Effector memory CD4-positive, alpha-beta T cell (primary cell): ENCODE measurements at places on chromosomes 6 and 20.

GRCh38 chr20:62030834-62031434 lies 34.7 kb downstream of the TAF4 start:
- H3K27ac ChIP-seq: peak overlapping the region; percentile 54
- no peak for DNase-seq
- H3K27me3 ChIP-seq: no peaks in the 10 kb centered on the region
- H3K4me3 ChIP-seq: peak overlapping the region; percentile 10
- H3K4me1 ChIP-seq: peaks cover 20% of the 10 kb centered on the region

DNA sequence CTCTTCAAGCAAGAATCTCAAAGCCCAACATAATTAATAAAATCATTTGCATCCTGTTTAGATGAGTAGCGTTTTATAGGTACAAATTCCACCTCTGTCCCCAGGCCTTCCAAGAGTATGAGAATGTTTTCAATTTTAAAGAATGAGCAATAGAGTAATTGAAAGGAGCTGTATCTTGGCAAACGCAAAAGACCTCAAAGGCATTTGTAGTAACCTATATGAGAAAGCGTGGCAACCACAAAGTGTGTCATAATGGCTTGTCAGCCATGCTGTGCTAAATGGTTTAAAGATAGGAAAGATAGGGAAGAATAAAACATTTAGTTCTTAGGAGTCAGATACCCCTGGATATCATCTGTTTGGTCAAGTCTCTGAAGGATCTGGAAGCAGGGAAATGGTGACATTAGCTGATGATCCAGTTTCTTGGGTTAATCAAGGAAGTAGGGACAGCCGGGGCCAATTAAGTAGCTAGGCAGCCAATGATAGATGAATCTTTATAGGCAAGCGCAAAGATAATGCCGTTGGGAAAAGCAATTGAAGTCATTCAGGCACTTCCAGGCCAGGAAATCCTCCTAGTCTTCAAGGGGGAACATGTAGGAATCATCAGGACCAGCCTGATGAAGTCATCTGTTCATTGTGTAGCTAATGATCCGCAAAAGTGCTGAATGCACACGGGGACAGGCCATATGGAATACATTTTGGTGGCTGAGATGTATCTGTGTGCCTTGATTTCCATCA lies 71.5 kb upstream of the ISM1 start:
- H3K27ac ChIP-seq: no peak overlapping the region
- H3K4me3 ChIP-seq: no peak overlapping the region
- H3K27me3 ChIP-seq: no peaks in the 10 kb centered on the region
- DNase-seq: no peak
- H3K4me1 ChIP-seq: no peaks in the 10 kb centered on the region

DNA sequence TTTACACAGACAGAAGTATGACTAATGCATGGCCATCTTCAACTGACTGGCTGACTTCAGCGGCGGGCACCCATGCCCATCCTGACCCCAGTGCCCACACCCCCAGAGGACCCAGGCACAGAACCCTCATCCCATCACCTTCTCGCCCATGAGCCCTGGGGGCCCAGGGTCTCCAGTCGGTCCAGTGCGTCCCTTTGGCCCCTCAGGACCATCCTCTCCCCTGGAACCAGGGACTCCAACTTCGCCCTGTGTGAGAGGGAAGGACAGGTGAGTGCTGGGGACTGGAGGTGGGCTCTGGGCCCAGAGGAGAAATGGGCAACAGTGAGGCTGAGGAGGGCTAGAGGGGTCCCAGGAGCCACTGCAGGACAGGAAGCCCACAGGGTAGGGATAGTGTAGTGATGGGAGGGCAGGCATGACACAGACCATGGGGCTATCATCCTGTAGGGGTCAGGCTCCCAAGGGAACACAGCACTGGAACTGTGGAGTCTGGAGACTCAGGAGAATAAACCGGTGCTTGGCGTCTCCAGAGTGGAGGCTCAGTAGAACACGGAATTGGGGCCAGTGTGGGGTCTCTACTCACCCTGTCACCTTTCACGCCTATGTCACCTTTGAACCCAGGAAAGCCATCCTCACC lies 16.7 kb downstream of the COL11A2 start:
- no peak overlapping the region for H3K27ac ChIP-seq
- no peaks in the 10 kb centered on the region for H3K4me1 ChIP-seq
- H3K27me3 ChIP-seq: no peaks in the 10 kb centered on the region
- no peak for DNase-seq

GRCh38 chr6:49888742-49889431 lies 22.6 kb upstream of the CRISP1 start:
- H3K27me3 ChIP-seq: no peaks in the 10 kb centered on the region
- no peak overlapping the region for H3K27ac ChIP-seq
- DNase-seq: no peak
- H3K4me1 ChIP-seq: no peaks in the 10 kb centered on the region
- H3K36me3 ChIP-seq: no peaks in the 10 kb centered on the region
- H3K4me3 ChIP-seq: no peak overlapping the region

GRCh38 chr6:136424901-136425300 lies 125.3 kb downstream of the MAP7 start:
- no peak overlapping the region for H3K4me3 ChIP-seq
- H3K27me3 ChIP-seq: no peaks in the 10 kb centered on the region
- no peaks in the 10 kb centered on the region for H3K36me3 ChIP-seq
- no peak for DNase-seq
- H3K4me1 ChIP-seq: no peaks in the 10 kb centered on the region
- H3K27ac ChIP-seq: no peak overlapping the region

DNA sequence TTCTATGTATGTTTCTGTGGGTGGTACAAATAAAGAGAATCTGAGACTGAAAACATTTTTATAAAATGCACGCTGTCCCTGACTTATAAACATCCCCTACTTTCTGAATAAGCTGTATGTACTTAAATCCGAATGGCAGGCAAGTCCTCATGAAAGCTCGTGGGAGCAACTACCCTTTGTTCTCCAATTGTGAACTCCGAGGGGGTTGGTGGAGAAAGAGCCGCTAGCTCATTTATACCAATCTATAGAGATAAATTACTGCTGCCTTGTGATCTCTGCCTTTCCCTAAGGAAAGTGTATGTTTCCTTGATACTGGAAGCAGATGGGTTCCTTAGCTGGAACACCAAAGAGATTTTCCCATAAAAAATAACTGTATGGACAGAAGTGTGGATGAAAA lies 84.5 kb downstream of the GJA10 start:
- H3K27ac ChIP-seq: no peak overlapping the region
- H3K4me1 ChIP-seq: no peaks in the 10 kb centered on the region
- no peaks in the 10 kb centered on the region for H3K27me3 ChIP-seq
- no peak for DNase-seq
- no peak overlapping the region for H3K4me3 ChIP-seq
- H3K36me3 ChIP-seq: no peaks in the 10 kb centered on the region

- DNase-seq: no peak
- H3K27ac ChIP-seq: no peak overlapping the region
- no peaks in the 10 kb centered on the region for H3K4me1 ChIP-seq
- H3K4me3 ChIP-seq: no peak overlapping the region
- no peaks in the 10 kb centered on the region for H3K27me3 ChIP-seq
These were observed 211.9 kb downstream of the GMPR start for GRCh38 chr6:16450285-16450684.

GRCh38 chr6:20211037-20211940 lies 980 bp downstream of the MBOAT1 start:
- no peaks in the 10 kb centered on the region for H3K36me3 ChIP-seq
- H3K4me1 ChIP-seq: peaks cover 28% of the 10 kb centered on the region
- H3K27ac ChIP-seq: peak overlapping the region; percentile 68
- peak overlapping the region; percentile 79 for H3K4me3 ChIP-seq

DNA sequence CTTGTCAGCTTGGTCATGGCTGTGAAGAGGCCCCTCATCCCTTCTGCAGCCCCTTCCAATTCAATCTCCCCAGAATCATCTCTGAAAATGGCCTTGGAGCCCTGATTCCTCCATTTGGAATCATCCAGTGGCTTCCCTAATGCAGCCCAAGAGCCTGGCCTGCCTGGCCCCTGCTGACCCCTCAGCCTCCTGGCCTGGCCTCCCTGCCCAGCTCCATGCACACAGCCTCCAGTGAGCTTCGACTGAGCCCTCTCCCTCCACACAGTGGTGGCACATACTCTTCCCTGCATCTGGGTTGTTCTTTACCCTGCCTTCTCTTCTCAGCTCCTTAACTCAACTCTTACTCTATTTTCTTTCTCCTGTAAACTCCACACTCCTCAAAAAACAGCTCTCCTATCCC lies 120.9 kb downstream of the ANKRD60 start:
- no peaks in the 10 kb centered on the region for H3K36me3 ChIP-seq
- H3K27me3 ChIP-seq: no peaks in the 10 kb centered on the region
- H3K27ac ChIP-seq: no peak overlapping the region
- no peak for DNase-seq
- H3K4me1 ChIP-seq: no peaks in the 10 kb centered on the region
- no peak overlapping the region for H3K4me3 ChIP-seq

DNA sequence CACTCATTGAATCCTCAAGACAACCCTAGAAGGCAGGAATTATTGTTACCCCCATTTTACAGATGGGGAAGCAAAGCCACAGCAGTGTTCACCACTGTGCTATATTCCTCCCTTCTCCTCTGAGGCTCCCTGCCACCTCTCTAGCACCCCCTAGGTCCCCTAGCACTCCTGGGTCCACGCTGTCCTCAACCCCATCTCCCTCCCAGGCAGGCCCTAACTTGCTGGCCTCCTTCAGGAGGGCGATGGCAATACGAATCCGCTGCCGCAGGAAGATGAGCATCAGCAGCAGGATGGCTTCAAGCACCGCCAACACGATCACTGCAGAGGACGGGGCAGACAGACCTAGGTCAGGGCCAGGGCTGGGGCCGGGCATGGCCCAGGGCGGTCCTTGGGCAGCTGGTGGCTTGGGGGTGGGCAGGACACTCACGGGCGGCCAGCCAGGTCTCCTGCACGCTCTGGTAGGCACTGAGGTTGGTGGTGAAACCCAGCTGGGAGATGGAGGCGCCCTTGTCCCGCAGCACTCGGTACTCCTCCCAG lies 7.8 kb upstream of the NEU1 start:
- H3K4me1 ChIP-seq: no peaks in the 10 kb centered on the region
- DNase-seq: no peak
- no peaks in the 10 kb centered on the region for H3K36me3 ChIP-seq
- H3K27me3 ChIP-seq: no peaks in the 10 kb centered on the region
- no peak overlapping the region for H3K4me3 ChIP-seq
- no peak overlapping the region for H3K27ac ChIP-seq

- H3K4me1 ChIP-seq: no peaks in the 10 kb centered on the region
- no peak overlapping the region for H3K27ac ChIP-seq
- H3K4me3 ChIP-seq: no peak overlapping the region
- no peak for DNase-seq
- no peaks in the 10 kb centered on the region for H3K36me3 ChIP-seq
These were observed 693.6 kb upstream of the MAP3K7 start for GRCh38 chr6:91280494-91280830.

- H3K27ac ChIP-seq: no peak overlapping the region
- DNase-seq: no peak
- H3K4me3 ChIP-seq: no peak overlapping the region
- peaks cover 3% of the 10 kb centered on the region for H3K27me3 ChIP-seq
- peaks cover 69% of the 10 kb centered on the region for H3K4me1 ChIP-seq
These were observed 39.4 kb downstream of the TOX2 start for GRCh38 chr20:43953919-43954592.

- H3K27me3 ChIP-seq: no peaks in the 10 kb centered on the region
- no peaks in the 10 kb centered on the region for H3K4me1 ChIP-seq
- H3K27ac ChIP-seq: no peak overlapping the region
- DNase-seq: no peak
- no peaks in the 10 kb centered on the region for H3K36me3 ChIP-seq
- no peak overlapping the region for H3K4me3 ChIP-seq
These were observed 161.3 kb downstream of the SOX4 start for GRCh38 chr6:21754891-21755290.

DNA sequence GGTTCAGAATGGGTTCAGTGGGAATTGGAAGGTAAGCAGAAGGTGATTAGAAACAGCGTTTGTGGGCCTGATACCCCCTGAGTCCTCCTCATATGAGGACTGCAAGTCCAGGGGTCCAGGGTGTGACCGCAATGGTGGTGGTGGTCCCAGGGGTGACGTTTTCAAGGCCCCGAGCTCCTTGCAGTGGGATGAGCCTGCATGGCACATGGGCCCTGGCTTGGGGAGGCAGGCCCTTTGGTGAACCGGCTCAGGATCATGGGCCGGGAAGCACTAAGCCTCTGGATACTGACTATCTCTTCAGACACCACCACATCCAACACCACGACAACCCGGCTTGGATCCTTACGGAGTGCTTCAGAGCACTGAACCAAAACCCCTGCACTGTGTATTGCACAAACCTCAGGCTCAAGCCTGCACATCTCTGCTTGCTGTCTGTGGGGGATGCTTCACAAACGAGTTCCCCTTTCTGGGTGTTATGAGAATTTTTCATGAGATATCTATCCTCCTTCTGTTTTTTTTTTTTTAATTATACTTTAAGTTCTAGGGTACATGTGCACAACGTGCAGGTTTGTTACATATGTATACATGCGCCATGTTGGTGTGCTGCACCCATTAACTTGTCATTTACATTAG lies 67.9 kb downstream of the STK35 start:
- DNase-seq: no peak
- no peaks in the 10 kb centered on the region for H3K27me3 ChIP-seq
- H3K27ac ChIP-seq: no peak overlapping the region
- H3K4me3 ChIP-seq: no peak overlapping the region
- no peaks in the 10 kb centered on the region for H3K4me1 ChIP-seq

DNA sequence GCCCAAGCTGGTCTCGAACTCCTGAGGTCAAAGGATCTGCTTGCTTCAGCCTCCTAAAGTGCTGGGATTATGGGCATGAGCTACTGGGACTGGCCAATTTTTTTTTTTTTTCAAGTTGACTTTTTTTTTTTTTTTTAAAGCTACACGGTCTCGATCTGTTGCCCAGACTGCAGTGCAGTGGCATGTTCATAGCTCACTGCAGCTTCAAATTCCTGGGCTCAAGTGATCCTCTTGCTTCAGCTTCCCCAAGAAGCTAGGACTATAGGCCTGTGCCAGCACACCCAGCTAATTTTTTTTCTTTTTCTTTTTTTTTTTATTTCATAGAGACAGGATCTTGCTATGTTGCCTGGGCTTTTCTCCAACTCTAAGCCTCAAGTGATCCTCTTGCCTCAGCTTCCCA lies 59.5 kb downstream of the NCOA3 start:
- peaks cover 9% of the 10 kb centered on the region for H3K4me1 ChIP-seq
- no peak overlapping the region for H3K27ac ChIP-seq
- DNase-seq: no peak
- no peak overlapping the region for H3K4me3 ChIP-seq
- H3K36me3 ChIP-seq: no peaks in the 10 kb centered on the region
